Hindlimb muscle (tissue), 1 donor: ENCODE measurements at places on chromosomes 7 and 10.

DNA sequence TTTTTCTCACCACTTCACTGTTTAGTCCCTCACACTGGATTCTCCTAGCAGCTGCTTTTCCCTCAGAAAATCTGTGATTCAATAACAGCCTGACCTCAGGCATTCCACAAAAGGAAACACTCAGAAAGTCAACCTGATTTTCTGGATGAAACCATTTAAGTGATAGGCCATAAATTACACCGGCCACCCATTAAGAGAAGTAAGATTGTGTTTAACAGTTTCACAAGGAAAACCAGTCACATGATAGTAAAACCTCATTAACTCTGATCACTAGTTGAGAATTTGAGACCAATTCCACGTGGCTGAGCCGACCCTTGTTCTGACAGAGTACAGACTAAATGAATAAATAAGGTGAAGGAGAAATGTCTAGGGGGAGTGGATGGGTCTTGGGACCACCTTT lies 7.7 kb downstream of the GRM8 start:
- DNase-seq = no peak

- DNase-seq = no peak
Observed at GRCh38 chr7:123131556-123131955, 68.2 kb downstream of the SLC13A1 start.

DNA sequence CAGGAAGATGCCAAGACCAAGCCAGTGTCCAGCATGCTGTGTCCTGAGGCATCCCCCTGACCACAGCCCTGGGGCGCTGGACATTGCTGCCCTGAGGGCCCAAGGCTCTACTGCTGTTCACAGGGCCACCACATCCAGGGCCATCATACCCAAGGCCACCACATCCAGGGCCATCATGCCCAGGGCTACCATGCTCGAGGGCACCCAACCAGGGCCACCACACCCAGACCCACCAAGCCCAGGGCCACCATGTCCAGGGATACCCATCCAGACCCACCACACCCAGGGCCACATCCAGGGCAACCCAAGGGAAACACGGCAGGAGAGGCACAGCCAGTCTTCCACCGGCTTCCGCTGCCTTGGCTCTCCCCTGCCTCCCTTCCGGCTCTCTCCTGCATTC lies 17.1 kb downstream of the STK32C start:
- no peak for DNase-seq

DNA sequence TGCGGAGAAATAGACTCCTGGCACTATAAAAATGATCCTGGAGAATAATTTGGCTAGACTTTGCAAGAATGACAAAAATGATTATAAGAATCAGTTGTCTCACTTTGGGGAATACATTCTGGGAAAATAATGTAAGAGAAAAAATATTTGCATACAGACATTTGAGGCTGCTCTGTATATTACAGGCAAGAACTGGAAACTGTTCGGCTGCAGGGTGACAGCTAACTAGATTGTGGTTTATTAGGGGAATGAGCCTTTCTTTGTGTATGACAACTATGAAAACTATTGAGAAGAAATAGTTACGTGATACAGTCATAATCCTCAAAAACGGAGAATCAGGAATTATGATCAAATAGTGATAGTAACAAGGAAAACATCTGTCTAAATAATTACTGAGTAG lies 8.6 kb downstream of the TRIM56 start:
- DNase-seq = no peak

GRCh38 chr7:44471436-44471835 lies 19.0 kb downstream of the NUDCD3 start:
- no peak for DNase-seq

- no peak for DNase-seq
Observed at GRCh38 chr7:137146012-137146455, 197.5 kb downstream of the PTN start.

DNA sequence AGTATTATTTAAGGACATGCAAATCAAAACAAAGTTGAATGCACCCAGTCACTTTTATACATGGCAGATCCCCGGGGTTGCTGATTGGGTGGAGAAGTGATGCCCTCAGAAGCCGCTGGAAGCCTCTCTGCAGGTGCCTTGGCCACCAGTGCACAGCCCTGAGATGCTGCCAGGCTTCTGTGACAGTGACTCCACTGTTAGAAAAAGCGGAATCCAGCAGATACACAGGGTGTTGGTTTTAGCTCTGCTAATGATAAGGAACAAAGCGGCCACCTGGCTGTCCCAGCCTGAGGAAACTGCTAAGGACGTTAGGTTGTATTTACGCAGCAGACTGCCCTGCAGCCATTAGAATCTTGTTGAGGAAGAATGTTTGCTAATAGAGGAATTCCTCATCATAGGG lies 47.5 kb downstream of the JAKMIP3 start:
- DNase-seq = no peak

DNA sequence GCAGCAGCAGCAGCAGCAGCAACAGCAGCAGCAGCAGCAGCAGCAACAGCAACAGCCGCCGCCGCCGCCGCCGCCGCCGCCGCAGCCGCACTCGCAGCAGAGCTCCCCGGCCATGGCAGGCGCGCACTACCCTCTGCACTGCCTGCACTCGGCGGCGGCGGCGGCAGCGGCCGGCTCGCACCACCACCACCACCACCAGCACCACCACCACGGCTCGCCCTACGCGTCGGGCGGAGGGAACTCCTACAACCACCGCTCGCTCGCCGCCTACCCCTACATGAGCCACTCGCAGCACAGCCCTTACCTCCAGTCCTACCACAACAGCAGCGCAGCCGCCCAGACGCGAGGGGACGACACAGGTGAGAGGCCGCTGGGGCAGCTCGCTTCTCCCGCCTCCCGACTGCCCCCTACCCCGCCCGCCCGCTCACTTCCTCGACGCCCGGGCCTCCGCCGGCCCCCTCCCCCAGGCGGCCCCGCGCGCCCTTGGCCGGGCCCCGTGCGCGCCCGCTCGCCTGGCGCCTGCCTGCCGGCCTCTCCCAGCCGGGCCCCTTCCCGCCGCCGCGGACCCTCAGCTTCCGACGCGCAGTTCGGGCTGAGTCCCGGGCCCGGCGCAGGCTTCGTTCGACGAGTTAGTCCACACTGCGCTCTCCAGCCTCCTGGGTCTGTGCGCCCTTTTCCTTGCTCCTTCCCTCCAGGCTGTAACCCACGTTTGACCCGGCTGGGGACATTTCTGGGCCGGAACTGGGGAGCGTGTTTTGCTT lies 882 bp downstream of the DLX6 start:
- no peak for DNase-seq

DNA sequence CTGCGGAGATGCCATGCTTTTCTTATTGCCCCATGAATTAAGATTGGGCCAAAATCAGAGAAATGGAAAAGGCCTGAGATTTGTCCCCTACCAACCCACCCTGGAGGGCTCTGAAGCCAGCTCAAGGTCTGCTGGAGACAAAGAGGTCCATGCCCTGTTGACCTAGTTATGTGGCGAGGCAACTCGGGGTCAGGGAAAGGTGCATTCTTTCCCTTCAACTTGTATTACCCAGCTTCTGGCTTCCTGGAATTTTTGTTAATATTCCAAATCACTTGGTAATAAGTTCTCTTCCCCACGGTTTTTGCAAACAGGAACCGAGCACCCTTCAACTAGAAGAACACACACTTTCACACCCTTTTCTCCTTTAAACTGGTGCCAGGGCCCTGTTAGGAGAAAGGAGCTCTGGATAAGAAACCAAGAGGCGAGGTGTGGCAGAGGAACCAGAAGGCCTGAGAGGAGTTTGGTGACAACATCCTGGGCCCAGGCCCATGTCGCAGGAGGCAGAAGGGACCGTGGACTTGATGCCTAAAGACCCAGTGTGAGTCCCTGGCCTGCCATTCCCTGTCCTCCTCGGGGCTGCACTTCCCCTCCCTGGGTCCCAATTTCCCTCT lies 12.5 kb upstream of the SFRP5 start:
- no peak for DNase-seq

GRCh38 chr7:154304740-154305700 lies 252.8 kb downstream of the DPP6 start:
- no peak for DNase-seq

DNA sequence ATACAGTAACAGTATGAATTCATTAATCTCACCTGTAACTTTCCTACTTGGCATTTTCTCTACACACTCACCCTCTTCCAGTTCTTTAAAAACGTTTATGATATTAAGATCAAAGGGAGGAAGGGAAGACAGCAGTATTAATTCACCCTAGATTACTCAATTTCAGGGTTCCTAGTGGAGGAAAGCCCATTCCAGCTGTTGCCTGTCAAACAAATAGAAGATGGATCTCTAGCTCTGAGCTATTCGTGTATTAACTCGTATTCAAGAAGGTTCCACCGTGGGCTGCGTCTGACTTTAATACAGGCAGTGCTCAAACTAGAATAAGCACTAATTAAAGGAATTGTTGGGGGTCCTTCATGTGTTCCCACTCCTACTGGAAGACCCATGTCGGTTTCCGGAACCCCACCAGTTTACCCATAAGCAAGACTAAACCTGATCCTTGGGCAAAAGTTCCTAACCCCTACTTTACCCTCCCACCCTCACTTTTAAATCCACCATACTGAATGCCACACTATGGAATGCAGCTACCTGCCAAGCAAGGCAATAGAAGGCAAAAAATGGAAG lies 2.1 kb downstream of the NANOS1 start:
- no peak for DNase-seq

- DNase-seq = no peak
Observed at GRCh38 chr10:99266383-99266782, 30.7 kb upstream of the HPSE2 start.

GRCh38 chr7:13946181-13946580 lies 43.3 kb downstream of the ETV1 start:
- DNase-seq = no peak

DNA sequence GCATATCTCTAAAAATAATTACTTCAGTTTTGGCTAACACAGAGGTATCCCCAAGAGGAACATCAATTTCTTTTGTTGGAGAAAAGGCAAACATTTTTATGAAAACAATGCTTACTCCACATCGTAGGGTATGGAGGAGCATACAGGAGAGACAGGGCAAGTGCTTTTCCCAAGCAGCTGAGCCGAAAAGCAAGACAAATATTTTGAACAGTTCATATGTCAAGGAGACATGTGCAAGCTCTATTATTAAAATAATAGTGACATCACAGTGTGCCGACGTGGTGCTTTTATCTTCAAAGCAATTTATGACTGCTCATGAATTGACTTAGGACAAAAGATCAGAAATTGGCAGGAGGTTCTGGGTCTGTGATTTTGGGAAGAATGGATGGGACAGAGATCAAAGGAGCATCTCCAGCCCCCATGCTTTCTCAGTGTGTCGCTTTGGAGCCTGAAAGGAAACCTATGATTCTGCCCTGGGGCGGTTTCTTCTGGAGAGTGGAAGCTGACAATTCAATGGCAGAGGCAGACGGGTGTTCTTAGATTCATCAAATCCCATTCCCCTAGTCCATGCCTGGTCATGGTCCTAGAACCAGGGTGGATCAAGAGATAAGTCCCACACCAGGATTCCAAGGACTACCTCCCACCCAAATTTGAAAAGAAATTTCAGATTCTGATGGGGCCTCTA lies 97.1 kb downstream of the JCAD start:
- no peak for DNase-seq

DNA sequence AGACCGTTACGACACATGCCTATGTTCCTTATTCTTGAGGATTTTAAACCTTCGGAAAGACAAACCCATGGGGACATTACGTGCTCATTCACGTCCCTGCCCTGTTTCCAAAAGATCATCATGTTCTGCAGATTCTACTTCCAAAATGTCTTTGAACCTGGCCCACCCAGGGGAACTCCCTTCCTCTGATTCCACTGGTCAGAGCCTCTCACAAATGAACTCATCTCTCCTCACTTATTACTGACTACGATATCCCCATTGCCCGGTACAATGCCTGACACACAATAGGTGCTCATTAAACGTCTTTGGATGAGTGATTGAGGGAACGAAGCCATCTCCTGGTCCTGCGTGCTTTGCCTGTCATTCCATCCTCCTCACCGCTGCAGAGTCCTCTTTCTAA lies 168.3 kb upstream of the RNF32 start:
- no peak for DNase-seq
